ENCODE measurements at places on chromosomes 13 and 19. TPM values are rescaled to one million over a fixed set of nuclear protein-coding genes. Genes with fewer than 3 reads are reported as not detected.

The PPP1R13L gene
- total RNA-seq: 20.8 TPM

The MAMSTR gene
- 0.67 TPM for total RNA-seq

The KIR2DL1 gene
- not detected for total RNA-seq

The RGCC gene
- 217 TPM for total RNA-seq

The HIPK4 gene
- not detected for total RNA-seq

The KIR2DL4 gene
- total RNA-seq: not detected

The PRR19 gene
- total RNA-seq: 0.27 TPM

The DPF1 gene
- total RNA-seq: 0.93 TPM

The PSPC1 gene
- total RNA-seq: 44.3 TPM

The OR7A5 gene
- total RNA-seq: not detected

The LRRC8E gene
- total RNA-seq: 1.00 TPM

The LSM7 gene
- 253 TPM for total RNA-seq

The MYBPC2 gene
- total RNA-seq: not detected

The ZNF491 gene
- total RNA-seq: 0.64 TPM

The POLD1 gene
- 49.6 TPM for total RNA-seq

The ELSPBP1 gene
- total RNA-seq: not detected

The OR10H3 gene
- total RNA-seq: not detected

The RNF113B gene
- total RNA-seq: not detected

The MBNL2 gene
- 89.8 TPM for total RNA-seq

The S1PR4 gene
- 0.73 TPM for total RNA-seq

The KATNAL1 gene
- total RNA-seq: 13.4 TPM

The NLRP4 gene
- total RNA-seq: not detected

The SAMD1 gene
- total RNA-seq: 30.3 TPM

The PRTN3 gene
- total RNA-seq: not detected

The OR10H4 gene
- total RNA-seq: not detected

The CRB3 gene
- not detected for total RNA-seq

The TSPAN16 gene
- total RNA-seq: not detected

The CRYL1 gene
- 43.4 TPM for total RNA-seq

The CGB8 gene
- total RNA-seq: not detected

The CEACAM7 gene
- not detected for total RNA-seq

The PSG11 gene
- total RNA-seq: not detected

The SELENOV gene
- total RNA-seq: not detected

The KLK5 gene
- not detected for total RNA-seq

The CYP4F8 gene
- total RNA-seq: not detected

The WDR87 gene
- total RNA-seq: not detected

The SLC7A9 gene
- total RNA-seq: not detected

The TMEM255B gene
- total RNA-seq: 22.0 TPM

The BTBD2 gene
- 55.8 TPM for total RNA-seq

The C13orf42 gene
- not detected for total RNA-seq

The PABPC3 gene
- 0.05 TPM for total RNA-seq

The SIGLEC6 gene
- total RNA-seq: not detected

The KEAP1 gene
- total RNA-seq: 83.8 TPM

The HCN2 gene
- total RNA-seq: 0.07 TPM

The C19orf44 gene
- total RNA-seq: 2.2 TPM

The VSIG10L gene
- total RNA-seq: 0.27 TPM

The TNFRSF19 gene
- total RNA-seq: under 0.01 TPM

The PRR20A gene
- total RNA-seq: not detected

The CFAP97D2 gene
- total RNA-seq: 0.10 TPM

The COL5A3 gene
- total RNA-seq: 0.05 TPM

The BICRA gene
- total RNA-seq: 12.9 TPM

The GSK3A gene
- total RNA-seq: 20.9 TPM

The ACER1 gene
- not detected for total RNA-seq

The ZNF569 gene
- 3.6 TPM for total RNA-seq

The DLEU7 gene
- total RNA-seq: not detected

The CARM1 gene
- 42.9 TPM for total RNA-seq

The PNKP gene
- total RNA-seq: 63.0 TPM

The RASAL3 gene
- total RNA-seq: 18.7 TPM

Data from mammary microvascular endothelial cell (primary cell).